MCF 10A (cell line): ENCODE measurements at places on chromosomes 3 and 15. TPM values are rescaled to one million over a fixed set of nuclear protein-coding genes. Genes with fewer than 3 reads are reported as not detected.

Gene LRRIQ4
- total RNA-seq = not detected in 2 replicates

Gene INSYN1
- total RNA-seq = not detected in 2 replicates

Gene PARP3
- 19.4 and 25.5 TPM in 2 replicates for total RNA-seq

Gene DNASE1L3
- not detected in 2 replicates for total RNA-seq

Gene LYZL4
- total RNA-seq = not detected in 2 replicates

Gene SLC35G2
- total RNA-seq = 7.6 and 8.5 TPM in 2 replicates

Gene LIPH
- 0.07 and 0.32 TPM in 2 replicates for total RNA-seq

Gene U2SURP
- total RNA-seq = 131 and 146 TPM in 2 replicates

Gene RAB6B
- total RNA-seq = 0.96 and 1.1 TPM in 2 replicates

Gene LSG1
- 30.5 and 35.1 TPM in 2 replicates for total RNA-seq

Gene BFSP2
- not detected in 2 replicates for total RNA-seq
